ENCODE measurements at places on chromosomes 5 and 9. TPM values are rescaled to one million over a fixed set of nuclear protein-coding genes. Genes with fewer than 3 reads are reported as not detected.

DNA sequence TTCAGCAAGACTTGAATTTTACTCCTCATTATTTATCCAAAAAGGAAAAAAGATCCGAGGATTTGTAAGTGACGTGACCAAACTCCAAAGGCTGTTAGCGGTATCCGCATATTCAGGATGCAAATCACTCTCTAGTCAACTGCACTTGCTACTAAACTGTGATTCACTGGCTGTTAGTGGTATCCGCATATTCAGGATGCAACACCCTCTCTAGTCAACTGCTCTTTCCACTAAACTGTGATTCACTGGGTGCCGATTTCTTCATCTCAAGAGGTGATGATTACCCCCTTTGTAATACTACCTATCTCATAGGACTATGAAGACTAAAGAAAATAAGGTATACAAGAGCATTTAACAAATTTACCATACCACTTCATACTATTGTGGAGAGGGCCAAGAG is 5.7 kb downstream of the MAPKAP1 start:
- no peak overlapping the region for H3K4me3 ChIP-seq
- no peaks in the 10 kb centered on the region for H3K36me3 ChIP-seq
- peaks cover 35% of the 10 kb centered on the region for H3K4me1 ChIP-seq

DNA sequence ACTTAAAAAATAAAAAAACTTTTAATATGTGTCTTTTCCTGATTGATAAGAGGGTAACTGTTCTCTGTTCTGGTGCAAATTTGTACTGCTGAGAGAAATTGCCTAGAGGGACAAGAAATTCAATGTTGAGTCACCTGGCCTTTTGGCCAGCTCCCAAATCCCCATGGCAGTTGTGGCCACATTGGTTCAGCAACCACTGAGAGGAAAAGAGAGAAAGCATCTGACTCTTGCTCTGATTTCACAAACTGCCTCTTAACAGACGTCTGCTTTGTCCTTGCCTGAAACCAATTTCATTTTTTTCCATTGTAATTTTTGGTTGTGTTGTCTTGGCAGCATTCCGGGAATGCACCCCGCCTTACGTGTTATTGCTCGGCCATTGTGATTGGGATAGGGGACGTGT is 42.4 kb downstream of the NTRK2 start:
- no peak overlapping the region for H3K4me3 ChIP-seq
- H3K27ac ChIP-seq: no peak overlapping the region
- no peaks in the 10 kb centered on the region for H3K27me3 ChIP-seq
- H3K36me3 ChIP-seq: no peaks in the 10 kb centered on the region
- no peaks in the 10 kb centered on the region for H3K4me1 ChIP-seq

DNA sequence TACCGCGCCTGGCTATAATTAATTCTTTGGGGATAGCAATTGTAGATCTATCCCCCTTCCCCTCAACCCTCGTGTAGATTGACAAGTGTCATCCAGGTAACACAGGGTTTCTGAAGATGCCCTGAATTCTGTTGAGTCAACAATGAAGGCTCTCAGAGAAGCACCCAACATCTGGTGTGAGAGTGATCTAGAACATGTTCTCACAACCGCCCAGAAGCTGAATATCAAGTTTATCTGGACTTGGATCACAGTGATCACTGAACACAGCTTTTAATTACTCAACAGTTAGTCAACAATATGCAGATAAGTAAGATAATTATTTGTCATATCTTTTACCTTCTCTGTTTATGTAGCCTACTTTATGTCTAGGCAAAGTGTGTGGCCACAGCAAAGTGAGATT is 204.2 kb upstream of the RGMB start:
- no peaks in the 10 kb centered on the region for H3K27me3 ChIP-seq
- H3K4me3 ChIP-seq: no peak overlapping the region
- DNase-seq: no peak
- H3K4me1 ChIP-seq: peaks cover 9% of the 10 kb centered on the region
- H3K36me3 ChIP-seq: no peaks in the 10 kb centered on the region

DNA sequence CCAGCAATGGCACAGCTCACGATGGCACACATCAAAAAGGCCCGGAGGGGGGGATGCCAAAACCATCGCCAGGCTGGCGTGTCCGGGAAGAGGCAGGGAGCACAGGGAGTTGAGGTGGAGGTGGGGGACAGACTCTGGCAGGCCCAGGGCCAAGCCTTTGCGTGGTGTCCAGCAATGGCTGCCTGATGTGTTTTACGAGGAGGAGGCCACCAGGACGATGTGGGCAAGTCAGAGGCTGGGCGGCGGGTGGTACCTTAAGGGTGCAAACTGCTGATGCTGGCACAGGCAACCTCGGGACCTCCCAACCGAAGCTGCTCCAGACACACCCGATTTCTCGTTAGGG is 4.7 kb downstream of the VAV2 start:
- H3K27ac ChIP-seq: no peak overlapping the region
- no peaks in the 10 kb centered on the region for H3K36me3 ChIP-seq
- H3K4me3 ChIP-seq: no peak overlapping the region
- H3K27me3 ChIP-seq: no peaks in the 10 kb centered on the region
- H3K4me1 ChIP-seq: peaks cover 24% of the 10 kb centered on the region

FCN2 gene
- not detected for total RNA-seq

FBXL7 gene
- total RNA-seq: 4.1 TPM
